ENCODE measurements at places on chromosomes 1 and 21.

- no peak for DNase-seq
Observed at GRCh38 chr1:47532921-47533792, 95.3 kb downstream of the FOXD2 start.

DNA sequence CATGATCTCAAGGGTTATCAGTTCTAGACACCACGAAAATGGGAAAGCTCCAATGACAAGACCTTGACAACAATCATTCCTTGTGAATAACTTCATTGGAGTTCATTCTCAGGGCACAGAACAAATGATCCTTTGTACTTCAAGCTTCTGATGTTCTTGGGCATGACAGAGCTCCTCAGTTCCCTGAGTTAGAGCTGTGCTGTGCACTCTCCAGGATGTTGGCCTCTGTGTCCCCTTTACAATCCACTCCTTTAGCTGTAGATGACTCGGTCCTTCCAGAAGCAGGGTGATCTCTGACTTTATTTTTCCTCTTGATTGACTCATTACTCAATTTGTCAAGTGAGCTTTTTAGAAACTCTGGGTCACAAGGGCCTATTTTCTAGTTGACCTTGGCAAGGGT is 3.9 kb upstream of the FAM78B start:
- DNase-seq: no peak

DNA sequence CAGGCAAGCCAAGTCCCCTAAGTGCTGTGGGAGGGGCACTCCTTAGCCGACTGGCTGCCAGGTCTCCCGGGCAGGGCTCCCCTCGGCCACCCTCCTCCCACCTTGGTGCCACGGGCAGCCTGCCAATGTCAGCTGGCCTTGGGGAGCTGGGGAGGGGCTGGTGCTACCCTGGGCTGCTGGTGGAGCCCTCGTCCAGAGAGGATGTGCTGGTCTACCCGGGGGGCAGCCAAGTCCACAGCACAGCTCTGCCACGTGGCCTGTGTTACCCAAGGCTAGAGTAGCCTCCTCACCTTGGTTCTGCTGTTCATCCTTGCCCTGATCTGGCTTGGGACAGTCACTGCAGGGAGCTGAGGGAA is 42.9 kb downstream of the CRYAA start:
- no peak for DNase-seq

- no peak for DNase-seq
Observed at GRCh38 chr21:42467140-42467983, 28.7 kb downstream of the RSPH1 start.

GRCh38 chr21:37370152-37371040 is 3.8 kb downstream of the DYRK1A start:
- no peak for DNase-seq

DNA sequence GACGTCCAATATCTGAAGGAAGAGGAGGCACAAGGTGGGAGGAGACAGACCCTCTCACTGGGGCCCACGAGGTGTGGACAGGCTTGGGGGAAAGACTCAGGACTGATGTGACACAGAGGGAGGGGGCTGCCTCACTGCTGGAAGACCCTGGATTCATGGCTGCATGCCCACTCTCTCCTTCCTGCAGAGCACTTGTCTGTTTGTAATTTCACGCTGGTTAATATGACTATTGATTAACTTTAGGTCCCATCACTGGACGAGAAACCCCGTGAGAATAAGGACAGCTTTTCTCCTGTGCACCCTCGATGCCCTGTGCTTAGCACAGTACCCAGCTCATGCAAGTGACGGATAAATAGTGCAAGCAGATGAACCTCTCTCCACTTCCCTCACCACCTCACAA is 35.1 kb downstream of the CACNA1S start:
- no peak for DNase-seq

All from stimulated activated CD8-positive, alpha-beta memory T cell treated with anti-CD3 and anti-CD28 coated beads, Interleukin-4, amount 100 ng/mL, for 1 hour (primary cell).